Esophagus mucosa (tissue), 1 donor: ENCODE measurements at places on chromosomes 4 and X.

DNA sequence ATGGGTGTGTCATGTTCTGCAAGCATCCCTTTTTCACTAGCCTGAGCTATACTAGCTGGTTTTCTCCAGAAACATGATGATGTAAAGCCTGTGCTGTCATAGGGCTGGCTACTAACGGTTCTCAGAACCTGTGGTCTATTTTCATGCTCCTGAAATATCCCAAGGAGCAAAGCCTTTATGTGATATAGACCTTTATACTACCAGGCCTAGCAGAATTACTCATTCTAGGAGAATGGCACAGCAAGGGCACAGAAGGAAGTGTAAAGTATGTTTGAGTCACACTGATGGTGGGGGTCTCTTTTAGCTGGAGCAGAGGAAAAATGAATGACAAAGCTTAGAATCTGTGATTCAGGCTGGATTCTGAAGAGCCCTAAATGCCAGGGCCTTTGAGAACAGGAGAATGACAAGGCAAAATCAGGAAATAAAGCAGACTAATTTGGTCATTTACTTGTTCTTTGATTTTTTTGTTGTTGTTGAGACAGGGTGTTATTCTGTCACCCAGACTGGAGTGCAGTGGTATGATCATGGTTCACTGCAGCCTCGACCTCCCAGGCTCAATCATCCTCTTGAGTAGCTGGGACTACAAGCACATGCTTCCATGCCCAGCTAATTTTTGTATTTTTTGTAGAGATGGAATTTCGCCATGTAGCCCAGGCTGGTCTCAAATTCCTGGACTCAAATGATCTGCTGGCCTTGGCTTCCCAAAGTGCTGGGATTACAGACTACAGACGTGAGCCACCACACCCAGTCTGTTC lies 11.8 kb downstream of the TCEAL1 start:
- no peak for ATAC-seq

GRCh38 chr4:186643501-186644310 lies 80.0 kb downstream of the FAT1 start:
- peak; percentile 89 for ATAC-seq

DNA sequence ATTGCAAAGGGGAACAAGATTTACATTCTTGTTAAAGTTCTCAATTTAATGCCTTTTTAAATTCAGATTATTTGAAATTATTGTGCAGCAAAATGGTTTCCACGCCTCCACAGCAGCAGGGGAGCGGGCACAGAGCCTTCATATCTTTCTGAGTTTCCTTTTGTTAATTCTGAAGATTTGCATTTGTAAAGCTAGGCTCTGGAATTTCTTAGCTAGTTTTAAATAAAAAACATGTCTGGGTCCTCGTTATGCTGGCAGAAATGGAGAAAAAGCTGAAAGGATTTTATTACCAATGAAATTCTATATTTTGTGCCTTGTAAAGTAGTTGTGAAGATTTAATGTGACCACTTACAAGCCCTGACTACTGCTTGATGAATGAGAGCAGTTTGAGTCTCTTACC lies 40.8 kb upstream of the MAGED1 start:
- no peak for ATAC-seq

GRCh38 chrX:13938829-13939530 lies 90.7 kb downstream of the GEMIN8 start:
- ATAC-seq = no peak

GRCh38 chrX:150887906-150888465 lies 10.5 kb downstream of the CD99L2 start:
- no peak for ATAC-seq

DNA sequence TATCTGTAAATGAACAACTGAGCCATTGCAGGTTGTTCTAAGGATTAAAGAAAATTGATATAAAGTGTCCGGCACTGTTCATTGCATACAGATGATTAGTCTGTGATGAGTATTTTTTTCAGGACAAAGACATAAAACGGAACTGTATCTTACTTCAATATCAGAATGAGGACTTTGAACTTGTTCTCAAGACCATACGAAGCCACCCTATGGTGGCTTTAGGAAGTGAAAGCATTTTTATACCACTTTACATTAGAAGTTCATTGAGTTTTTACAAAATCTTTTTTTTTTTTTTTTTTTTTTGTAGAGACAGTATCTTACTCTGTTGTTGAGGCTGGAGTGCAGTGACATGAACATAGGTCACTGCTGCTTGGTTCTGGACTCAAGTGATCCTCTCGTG lies 45.2 kb upstream of the TRIM2 start:
- ATAC-seq = no peak

DNA sequence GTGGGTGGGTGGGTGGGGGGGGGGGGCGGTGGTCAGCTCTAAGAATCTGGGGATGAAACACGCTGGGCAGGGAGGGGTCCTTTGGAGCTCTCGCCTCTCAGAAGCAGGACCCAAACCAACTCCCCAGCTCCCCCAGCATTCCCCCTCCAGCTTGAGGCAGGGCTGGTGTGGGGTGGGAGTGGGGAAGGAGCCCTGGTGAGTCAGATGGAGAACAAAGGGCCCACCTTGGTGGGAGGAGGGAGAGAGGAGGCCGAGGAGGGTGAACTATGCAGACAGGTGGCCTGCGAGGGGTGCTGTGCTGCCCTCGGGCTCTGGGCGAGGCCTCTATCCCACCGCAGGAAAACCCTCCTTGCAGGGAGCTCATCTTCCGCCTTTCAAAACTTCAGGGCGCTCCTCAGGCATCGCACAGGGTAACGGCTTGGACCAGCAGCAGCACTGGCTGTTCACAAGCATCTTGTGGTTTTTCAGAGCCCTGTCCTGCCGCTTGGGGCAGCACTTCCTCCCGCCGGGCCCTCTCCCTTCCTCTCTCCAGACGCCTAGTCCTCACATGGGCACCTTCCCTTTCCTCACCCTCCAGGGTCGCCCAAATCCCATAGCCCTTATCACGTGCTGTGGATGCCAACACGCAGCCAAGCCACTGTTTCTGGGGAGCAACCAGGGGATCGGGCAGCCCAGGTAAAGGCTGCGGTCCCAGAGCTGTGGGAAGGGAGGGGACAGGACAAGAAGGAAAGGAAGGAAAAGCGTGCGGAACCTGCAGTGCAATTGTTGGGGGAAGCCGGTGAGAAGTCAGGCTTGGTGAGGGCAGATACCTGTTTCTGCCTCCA lies 34.0 kb upstream of the GRPEL1 start:
- ATAC-seq = peak; percentile 71

DNA sequence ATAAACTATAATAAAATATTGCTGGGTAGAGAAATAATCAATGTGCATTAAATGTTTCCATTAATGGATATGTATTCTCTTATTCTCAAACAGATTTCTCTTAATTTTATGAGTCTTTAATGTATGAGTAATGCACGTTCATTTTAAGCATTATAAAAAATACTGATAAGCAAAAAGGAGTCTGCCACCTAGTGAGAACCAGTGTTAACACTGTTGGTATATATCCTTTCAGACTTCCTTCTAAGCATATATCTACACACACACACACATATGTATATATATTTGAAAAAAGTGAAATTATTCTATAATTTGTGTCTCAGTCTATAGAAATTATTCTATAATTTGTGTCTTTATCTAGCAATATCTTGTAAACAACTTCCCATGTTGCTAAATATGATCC lies 49.9 kb upstream of the MTMR1 start:
- ATAC-seq = no peak

- peak; percentile 73 for ATAC-seq
These were observed 3.9 kb downstream of the ARL13A start for GRCh38 chrX:100973411-100973810.

DNA sequence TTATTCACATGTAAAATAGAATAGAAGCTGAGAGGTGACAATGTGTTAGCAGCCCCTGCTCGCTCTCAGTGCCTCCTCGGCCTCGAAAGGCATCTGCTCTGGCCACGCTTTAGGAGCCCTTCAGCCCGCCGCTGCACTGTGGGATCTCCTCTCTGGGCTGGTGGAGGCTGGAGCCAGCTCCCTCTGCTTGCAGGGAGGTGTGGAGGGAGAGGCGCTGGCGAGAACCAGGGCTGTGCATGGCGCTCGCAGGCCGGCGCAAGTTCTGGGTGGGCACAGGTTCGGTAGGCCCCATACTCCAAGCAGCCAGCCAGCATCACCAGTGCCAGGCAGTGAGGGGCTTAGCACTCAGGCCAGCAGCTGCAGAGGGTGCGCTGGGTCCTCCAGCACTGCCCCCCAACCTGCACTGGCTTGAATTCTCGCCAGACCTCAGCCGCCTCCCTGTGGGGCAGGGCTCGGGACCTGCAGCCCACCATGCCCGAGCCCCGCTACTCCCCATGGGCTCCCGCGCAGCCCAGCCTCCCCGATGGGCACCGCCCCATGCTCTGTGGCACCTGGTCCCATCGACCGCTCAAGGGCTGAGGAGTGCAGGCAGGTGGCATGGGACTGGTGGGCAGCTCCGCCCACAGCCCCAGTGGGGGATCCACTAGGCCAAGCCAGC lies 1346.7 kb upstream of the IGFBP7 start:
- ATAC-seq = no peak

- ATAC-seq = no peak
These were observed 92.5 kb downstream of the LHFPL1 start for GRCh38 chrX:112587194-112587593.

DNA sequence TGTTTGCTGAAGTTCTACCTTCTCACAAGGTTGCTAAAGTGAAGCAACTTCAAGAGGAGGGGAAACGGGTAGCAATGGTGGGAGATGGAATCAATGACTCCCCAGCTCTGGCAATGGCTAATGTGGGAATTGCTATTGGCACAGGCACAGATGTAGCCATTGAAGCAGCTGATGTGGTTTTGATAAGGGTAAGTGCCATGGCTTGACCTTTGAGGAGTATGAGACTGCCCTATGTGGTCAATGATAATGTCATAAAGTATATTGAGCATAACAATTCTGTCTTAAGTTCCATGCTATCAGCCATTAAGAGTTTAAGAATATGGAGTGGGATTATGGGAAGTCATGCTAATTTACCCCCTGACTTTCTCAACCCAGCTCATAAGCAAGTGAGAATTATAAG lies 61.4 kb upstream of the PGK1 start:
- no peak for ATAC-seq

GRCh38 chrX:141133272-141133671 lies 43.7 kb downstream of the LDOC1 start:
- ATAC-seq = peak; percentile 80

DNA sequence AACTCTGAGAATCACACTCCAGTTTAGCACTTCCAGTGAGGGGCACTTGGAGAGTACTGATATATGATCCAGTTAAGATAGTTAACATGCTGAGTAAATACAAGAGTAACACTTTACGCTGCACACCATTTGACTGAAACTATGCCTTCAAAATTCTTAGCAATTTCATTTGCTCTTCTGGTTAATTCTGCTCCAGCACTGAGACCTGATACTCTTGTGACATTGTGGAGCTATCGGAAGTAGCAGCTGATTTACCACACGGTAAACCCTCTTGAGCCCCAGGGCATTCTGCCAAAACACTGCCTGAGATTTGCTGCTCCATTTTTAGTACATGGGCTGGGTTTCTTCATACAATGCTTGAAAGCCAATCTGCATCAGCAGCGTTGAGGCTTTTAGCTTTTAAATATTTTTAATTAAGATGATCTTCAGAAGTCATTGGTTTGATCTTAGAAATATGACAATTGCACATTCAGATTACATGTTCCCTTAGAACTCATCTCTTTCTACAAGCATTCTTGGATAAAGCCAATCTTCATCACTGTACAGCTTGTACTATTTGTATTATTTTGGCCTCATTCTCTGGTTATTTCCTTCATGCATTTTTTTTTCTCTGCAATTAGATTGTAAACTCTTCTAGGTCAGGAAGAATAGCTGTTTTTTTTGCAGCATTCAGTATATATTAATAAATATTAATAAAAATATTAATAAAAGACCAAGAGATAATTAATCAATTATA lies 67.8 kb upstream of the ETNPPL start:
- ATAC-seq = no peak

- ATAC-seq = no peak
These were observed 120.1 kb downstream of the NKX6-1 start for GRCh38 chr4:84378983-84379382.

DNA sequence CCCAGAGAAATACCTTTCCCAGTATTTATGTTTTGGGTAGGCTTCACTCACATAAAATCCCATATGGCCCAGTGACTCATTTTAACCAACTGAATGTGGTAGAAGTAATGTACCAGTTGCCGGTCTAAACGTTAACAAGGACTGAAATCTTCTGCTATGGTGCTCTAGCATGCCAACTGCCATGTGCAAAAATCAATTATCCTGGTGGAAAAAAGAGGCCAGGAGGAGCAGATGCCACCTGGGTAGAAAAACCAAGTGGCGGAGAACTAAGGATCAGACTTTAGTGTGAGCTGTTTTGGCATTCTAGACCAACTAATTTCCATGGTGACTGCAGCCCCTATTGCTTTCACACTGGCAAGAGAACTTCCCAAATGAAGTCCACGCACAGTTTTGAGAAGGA lies 1660.7 kb upstream of the ADGRL3 start:
- ATAC-seq = no peak

GRCh38 chr4:98529970-98530569 lies 128.3 kb downstream of the TSPAN5 start:
- no peak for ATAC-seq

GRCh38 chr4:158754385-158755180 lies 14.2 kb upstream of the FNIP2 start:
- ATAC-seq = no peak

DNA sequence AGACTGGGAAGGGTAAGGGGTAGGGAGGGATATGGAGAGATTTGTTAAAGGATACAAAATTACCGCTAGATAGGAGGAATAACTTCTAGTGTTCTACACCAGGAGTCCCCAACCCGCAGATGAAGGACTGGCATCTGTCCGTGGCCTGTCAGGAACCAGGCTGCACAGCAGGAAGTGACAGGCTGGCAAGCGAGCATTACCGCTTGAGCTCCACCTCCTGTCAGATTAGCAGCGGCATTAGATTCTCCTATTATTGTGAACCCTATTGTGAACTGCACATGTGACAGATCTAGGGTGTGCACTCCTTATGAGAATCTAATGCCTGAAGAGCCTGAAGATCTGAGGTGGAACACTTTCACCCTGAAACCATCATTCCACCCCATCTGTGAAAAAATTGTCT lies 27.9 kb upstream of the BBS7 start:
- peak; percentile 66 for ATAC-seq

DNA sequence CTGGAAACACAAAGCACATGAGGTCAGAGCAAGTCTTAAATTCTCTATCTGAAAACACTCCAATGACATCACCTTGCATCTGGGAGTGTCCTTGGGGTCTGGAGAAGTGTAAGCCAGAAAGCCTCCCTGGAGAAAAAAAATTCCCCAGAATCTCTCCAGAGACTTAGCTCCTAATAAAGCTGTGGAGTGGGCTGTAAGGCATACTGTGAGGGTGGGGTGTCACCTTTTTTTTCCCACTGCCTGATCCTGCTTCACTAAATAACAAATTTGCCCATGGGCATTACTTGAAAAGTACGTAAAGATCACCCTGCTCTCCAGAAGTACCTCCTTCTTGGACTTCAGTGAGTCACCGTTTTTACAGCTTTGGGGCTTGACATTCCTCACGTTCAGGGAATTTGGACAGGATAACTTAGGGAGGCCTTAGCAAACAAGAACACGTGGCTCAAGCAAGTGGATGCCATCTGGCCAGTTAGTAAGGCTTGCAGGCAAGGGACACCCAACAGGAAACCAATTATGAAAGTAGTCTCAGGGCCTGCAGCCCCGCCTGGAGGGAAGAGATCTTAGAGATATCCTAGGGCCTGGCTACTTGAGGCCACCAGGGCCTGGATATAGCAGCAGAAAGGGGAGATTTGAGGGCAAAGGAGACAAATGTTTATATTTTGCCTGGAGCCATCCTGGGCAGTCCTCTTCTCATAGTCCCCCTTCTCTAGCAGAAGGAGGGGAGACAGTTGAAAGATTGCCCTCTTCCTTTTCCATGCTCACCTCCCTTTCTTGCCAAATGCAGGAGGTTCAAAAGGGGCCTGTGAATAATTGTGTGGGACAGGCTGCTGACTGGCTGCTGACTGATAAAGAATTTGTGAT lies 60.1 kb upstream of the PLAC1 start:
- no peak for ATAC-seq

- ATAC-seq = no peak
These were observed 16.5 kb downstream of the DHRSX start for GRCh38 chrX:2484256-2484655.
